ENCODE measurements at places on chromosomes 13 and 19.

GRCh38 chr19:4647676-4648644 is 8.6 kb downstream of the TNFAIP8L1 start:
- DNase-seq = no peak

- DNase-seq = no peak
These were observed 572.7 kb downstream of the IRS2 start for GRCh38 chr13:109213714-109214113.

GRCh38 chr19:11735375-11735774 is 3.4 kb downstream of the ZNF823 start:
- no peak for DNase-seq

GRCh38 chr19:51919606-51920005 is 7.7 kb upstream of the ZNF613 start:
- DNase-seq = no peak

- no peak for DNase-seq
These were observed 638.2 kb upstream of the MIR17HG start for GRCh38 chr13:90709319-90709718.

DNA sequence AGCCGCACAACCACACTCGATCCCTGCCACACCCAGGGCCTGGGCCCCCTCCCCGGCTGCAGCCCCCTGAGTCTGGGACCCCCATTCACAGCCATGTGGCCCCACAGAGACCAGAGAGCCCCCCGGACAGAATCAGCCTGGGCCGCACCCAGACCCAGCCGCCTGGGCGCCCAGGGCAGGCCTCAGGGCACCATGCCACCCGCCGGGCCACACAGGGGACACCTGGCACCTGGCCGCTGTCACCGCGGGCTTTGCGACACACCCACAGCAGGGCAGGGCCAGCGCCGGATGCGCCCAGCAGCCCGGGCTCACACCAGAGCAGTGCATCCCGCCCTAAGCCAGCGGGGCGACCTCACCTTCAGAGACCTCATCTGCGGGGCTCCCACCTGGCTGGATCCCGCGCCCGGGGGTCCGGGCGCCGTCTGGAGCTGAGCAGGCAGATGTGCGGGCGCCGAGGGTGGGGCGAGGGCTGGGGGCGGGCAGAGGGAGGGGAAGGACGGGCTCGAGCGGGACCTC is 443 bp downstream of the TBXA2R start:
- DNase-seq = peak; percentile 62

DNA sequence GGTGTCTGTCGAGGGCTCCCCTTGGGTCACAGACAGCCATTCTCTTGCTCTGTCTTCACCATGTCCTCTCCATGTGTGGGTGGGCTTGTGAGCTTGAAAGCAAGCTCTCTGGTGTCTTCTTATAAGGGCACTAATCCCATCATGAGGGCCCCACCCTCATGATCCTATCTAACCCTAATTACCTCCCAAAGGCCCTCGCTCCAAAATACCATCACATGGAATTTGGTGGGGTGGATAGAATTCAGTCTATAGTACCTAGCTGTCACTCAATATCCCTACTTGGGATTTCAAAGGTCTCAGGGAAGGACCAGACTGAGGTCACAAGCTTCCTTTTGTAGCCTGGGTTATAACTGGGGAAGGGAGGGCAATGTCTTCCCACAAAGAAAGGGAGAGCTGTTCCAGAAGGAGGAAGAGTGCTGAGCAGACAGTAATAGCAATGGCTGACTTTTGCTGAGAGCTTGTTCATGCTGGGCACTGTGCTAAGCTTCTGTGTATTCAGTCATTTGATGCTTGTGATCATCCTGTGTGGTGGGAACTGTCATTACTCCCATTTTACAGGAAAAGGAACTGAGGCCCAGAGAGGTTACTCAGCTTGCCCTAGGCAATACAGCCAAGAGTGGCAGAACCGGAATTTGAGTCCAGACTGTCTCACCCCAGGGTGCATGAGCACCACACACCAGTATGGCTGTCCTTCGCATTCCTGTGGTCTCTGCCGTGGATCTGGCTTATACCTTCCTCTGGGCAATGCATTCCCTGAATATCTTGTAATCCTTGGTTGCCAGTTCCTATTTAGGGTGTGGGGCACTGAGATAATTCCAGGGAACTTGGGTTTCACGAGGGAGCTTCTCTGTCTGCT is 8.2 kb downstream of the FXYD5 start:
- no peak for DNase-seq

- no peak for DNase-seq
These were observed 654.5 kb downstream of the OLFM4 start for GRCh38 chr13:53683146-53683545.

GRCh38 chr13:106738186-106738678 is 170.3 kb upstream of the ARGLU1 start:
- no peak for DNase-seq

- no peak for DNase-seq
These were observed 60.1 kb upstream of the PEG3 start for GRCh38 chr19:56900573-56901097.

All from CD4-positive, alpha-beta T cell treated with Interleukin-17A for 4 hours (primary cell).